Smooth muscle cell of trachea (primary cell): ENCODE measurements at places on chromosomes 7 and 10. TPM values are rescaled to one million over a fixed set of nuclear protein-coding genes. Genes with fewer than 3 reads are reported as not detected.

TLX1 gene
- not detected in 2 replicates for total RNA-seq

AVPI1 gene
- total RNA-seq: 46.0 and 91.5 TPM in 2 replicates

SEMA3E gene
- total RNA-seq: 2.2 and 6.8 TPM in 2 replicates

CDK13 gene
- total RNA-seq: 65.9 and 73.4 TPM in 2 replicates

GLI3 gene
- 6.9 and 9.3 TPM in 2 replicates for total RNA-seq

OR2A5 gene
- not detected in 2 replicates for total RNA-seq

WDR37 gene
- 14.6 and 16.6 TPM in 2 replicates for total RNA-seq

AGK gene
- 21.5 and 31.0 TPM in 2 replicates for total RNA-seq

TRIM74 gene
- total RNA-seq: not detected in 2 replicates

PRLHR gene
- total RNA-seq: not detected in 2 replicates

SLC16A9 gene
- total RNA-seq: 0.33 and 1.9 TPM in 2 replicates

PTPRZ1 gene
- 1.0 TPM in 1 of 2 replicates, not detected in the other for total RNA-seq

NOLC1 gene
- 25.9 and 28.4 TPM in 2 replicates for total RNA-seq

TMEM72 gene
- not detected in 2 replicates for total RNA-seq

SLC4A2 gene
- 66.5 and 96.1 TPM in 2 replicates for total RNA-seq

ZNF680 gene
- 5.5 and 10.3 TPM in 2 replicates for total RNA-seq

ZMIZ2 gene
- total RNA-seq: 11.2 and 13.5 TPM in 2 replicates

ST8SIA6 gene
- 0.17 TPM in 1 of 2 replicates, not detected in the other for total RNA-seq

ITPRID1 gene
- not detected in 2 replicates for total RNA-seq
